NCI-H187 treated with DMSO at 0.1 percent for 48 hours (cell line): ENCODE measurements at places on chromosomes 11 and 22.

DNA sequence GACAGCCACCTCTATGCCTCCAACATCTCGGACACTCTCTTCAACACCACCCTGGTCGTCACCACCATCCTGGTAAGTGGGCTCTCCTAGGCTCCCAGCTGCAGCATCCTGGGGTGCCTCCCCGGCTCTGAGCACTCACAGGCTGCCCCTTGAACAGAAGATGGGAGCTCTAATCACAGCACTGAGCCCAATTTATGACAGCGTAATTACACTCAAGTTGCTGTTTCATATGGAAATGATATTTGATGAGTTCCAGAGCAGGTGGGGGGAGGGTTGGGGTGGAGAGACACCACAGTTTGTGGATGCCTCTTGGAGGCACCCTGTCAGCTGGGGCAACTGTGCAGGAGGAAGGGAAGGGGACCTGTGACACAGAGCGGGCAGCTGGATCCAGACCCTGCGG, 125.3 kb upstream of the TBCEL start:
- DNase-seq: peak; percentile 21

- no peak for DNase-seq
Measured at GRCh38 chr22:19042285-19043120, 79.7 kb downstream of the DGCR2 start.

GRCh38 chr11:7220636-7221035, 31.1 kb upstream of the SYT9 start:
- DNase-seq: no peak

DNA sequence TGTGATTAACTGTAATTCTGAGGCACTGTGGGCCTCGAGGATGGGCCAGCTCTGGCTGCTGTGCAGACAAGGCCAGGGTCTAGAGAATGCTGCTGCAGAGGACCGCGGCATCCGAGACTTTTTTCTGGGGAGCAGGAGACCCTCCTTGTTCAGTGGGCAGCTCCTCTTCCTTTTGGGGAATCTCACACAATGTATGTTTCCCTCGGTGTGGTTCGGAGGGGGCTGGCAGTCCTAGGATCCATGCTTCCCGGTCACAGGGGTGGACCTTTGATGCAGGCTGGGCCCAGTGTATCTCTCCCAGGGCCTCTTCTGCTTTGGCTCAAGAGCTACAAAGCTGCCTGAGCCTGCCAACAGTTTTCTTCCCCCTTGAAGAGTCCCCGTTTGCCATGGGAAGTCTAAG, 31.5 kb downstream of the MYEOV start:
- DNase-seq: no peak

DNA sequence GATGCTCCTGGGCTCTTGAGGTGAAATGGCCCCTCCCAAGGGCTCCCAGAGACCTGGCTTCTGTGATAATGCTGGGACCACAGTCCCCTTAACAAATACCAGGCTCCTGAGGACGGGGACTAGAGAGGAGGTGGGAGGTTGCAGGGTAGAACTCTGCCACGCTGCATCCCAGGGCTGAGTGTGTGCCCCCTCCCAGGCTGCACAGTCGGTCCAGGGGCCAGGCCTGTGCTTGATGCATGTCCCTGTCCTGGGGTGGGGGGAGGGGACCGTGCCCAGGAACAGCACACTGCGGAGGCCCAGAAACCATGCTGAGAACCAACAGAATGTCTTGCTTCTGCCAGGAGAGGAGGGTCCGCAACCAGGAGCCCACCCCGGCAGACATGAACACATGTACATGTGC, 9.3 kb downstream of the CSF2RB start:
- no peak for DNase-seq

DNA sequence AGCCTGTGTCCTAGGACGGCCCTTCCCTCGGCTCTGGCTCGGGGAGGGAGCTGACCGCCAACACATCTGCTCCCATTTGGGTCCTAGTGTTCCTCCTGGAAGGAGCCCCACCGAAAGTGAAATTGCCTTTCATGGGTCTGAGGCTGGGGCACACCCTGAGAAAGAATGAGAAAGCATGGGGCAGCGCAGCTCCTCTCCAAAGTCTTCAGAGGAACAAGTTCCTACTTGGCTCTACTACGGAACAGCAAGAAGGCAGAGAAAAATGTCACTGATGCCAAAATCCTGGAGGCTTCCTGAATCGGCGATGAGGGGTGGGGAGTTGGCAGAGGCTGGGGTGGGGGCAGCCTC, 41.5 kb upstream of the MYEOV start:
- DNase-seq: no peak

DNA sequence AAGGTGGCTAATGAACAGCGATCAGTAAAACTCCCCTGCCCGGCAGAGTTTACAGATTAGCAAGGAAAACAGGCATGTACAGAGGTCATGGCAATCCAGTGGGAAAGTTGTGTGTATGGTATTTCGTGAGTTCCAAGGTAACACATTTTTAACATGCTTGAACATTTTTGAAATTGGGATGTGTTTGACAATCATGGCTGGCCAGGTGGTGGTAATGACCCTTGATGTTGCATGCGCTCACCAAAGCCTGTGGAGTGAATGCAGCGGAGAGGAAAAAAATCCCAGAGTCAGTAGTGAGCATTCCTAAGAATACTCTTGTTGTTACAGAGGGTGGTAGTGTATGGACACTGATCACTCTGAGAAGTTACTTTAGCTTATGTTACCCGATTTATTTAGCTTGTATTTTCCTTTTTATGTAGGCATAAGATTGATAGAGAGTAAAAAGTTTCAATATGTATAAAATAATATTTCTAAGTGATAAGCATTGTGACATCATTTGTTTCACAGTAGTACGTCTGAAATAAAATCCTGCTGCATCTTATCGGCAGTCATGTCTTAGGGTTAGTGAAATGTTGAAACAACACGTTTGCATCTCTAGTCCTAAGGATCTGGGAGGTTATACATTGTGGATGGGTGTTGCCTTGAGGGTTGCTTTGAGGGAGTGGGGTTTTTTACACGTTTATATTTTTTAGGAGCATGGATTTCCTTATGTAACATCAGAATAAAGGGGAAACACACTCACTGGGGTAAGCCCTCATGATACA, 8.7 kb downstream of the TEAD1 start:
- DNase-seq: no peak

GRCh38 chr11:33585586-33586209, 114.9 kb downstream of the C11orf91 start:
- no peak for DNase-seq

GRCh38 chr11:4436411-4436810, 12.7 kb upstream of the OR52K2 start:
- no peak for DNase-seq

DNA sequence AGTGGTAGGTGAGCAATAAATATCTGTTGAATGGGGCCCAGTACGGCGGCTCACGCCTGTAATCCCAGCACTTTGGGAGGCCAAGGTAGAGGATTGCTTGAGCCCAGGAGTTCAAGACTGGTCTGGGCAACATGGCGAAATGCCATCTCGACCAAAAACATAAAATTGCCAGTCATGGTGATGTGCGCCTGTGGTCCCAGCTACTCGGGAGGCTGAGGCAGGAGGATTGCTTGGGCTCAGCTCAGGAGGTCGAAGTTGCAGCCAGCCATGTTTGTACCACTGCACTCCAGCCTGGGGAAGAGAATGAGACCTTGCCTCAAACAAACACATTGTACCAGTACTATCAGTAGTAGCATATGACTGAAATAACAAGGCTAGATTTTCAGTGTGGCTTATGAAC, 4.2 kb downstream of the SGSM3 start:
- no peak for DNase-seq

- peak; percentile 56 for DNase-seq
Measured at GRCh38 chr11:92861634-92862033, 107.8 kb upstream of the MTNR1B start.

- DNase-seq: peak; percentile 91
Measured at GRCh38 chr11:6468712-6469495, 4.8 kb downstream of the TRIM3 start.

DNA sequence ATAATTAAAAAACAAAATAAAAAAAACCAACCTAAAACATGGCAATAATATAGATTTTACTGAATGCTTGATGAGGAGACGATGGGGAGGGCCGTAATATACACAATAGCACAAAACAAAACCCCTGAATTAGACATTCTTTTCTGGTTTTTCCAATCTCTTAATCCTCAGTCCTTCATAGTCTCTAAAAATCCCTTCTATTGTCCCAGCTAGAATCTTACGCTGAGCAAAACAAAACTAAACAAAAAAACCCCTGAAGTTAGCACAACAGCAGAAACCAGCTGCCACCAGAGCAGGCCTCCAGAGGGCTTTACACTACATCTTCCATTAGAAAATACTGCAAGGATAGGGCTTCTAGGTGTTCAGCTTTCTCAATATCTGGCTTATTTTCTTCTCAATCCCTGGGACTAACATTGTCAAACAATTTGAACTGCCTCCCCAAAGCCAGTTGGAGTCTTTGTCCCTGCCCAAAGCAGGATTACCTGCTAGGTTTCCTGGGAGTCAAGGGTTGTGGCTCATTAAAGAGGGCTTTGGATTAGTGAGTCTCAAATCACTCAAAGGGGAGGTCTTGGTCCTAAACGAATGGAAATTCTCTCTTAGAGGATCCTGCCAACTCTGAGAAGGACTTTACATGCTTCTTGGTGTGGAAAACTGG, 2.1 kb upstream of the RNF26 start:
- no peak for DNase-seq

- no peak for DNase-seq
Measured at GRCh38 chr11:61482513-61482912, 26.0 kb upstream of the LRRC10B start.

DNA sequence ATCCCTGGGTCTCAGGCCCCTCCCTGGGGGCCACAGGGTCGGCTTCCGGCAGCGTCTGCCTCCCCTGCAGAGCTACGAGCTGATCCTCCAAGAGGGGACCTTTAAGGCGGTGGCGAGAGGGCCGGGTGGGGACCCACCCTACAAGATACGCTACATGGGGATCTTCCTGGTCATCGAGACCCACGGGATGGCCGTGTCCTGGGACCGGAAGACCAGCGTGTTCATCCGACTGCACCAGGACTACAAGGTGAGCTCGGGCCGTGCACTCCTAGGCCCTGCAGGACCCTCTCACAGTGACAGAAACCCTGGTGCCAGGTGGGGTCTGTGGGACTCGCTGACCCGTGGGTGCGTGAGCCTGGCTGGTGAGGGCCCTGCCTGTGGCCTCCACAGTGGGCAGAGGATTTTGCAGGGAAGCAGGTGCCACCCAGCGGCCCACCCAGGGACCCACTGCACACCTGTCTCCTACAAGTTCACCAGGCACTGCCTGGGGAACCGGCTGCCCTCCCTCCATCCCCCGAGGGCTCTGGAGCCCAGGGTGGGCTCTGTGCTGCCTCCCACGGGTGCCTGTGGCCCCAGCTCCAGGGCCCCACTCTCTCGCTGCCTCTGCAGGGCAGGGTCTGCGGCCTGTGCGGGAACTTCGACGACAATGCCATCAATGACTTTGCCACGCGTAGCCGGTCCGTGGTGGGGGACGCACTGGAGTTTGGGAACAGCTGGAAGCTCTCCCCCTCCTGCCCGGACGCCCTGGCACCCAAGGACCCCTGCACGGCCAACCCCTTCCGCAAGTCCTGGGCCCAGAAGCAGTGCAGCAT, 13.7 kb downstream of the MUC5B start:
- DNase-seq: no peak

GRCh38 chr11:91066456-91067047, 843.7 kb upstream of the CHORDC1 start:
- no peak for DNase-seq

GRCh38 chr11:24739637-24740036, 242.8 kb downstream of the LUZP2 start:
- no peak for DNase-seq

- DNase-seq: no peak
Measured at GRCh38 chr11:35932681-35933319, 11.1 kb upstream of the LDLRAD3 start.

GRCh38 chr11:16790486-16791190, 52.2 kb downstream of the C11orf58 start:
- DNase-seq: no peak

DNA sequence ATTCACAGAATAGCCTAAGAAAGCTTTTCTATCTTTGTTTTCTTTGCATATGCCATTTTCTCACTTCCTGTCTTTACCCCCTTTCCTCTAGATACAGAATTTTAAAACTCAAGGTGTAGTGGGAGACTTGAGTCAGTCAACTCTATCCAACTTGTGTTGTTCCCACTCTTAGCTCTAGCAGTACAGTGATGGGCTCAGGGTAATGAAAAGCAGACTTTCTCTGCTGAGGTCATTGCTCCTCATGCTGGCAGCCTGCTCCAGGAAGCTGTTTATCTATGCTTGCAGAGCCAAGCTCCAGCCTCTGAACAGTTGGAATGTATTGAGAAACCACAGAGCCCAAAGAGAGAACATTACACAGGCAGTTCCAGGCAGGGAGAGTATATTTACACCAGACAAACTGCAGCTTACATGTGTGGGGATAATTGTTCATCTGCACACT, 68.1 kb downstream of the CSTPP1 start:
- no peak for DNase-seq

GRCh38 chr11:106724293-106724892, 293.9 kb downstream of the GUCY1A2 start:
- DNase-seq: peak; percentile 47

DNA sequence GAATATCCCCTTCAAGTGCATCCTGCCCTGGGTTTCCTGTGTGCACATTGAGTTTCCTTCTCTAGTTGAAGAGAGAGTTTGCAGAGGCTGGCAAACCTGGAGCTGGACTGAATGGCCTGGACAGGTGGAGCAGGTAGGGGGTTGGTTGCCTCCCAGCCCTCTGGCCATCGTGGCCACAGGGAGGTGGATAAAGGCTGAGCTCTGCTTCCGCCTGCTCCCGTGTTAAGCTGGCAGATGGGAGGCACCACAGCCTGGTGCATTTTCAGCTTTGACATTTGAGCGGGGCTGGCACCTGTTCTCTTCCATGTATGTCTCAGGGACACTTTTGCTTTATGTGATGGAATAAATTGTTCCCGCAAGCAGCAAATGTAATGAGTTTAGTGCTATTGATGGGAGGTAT, 11.1 kb downstream of the MICAL2 start:
- peak; percentile 25 for DNase-seq

DNA sequence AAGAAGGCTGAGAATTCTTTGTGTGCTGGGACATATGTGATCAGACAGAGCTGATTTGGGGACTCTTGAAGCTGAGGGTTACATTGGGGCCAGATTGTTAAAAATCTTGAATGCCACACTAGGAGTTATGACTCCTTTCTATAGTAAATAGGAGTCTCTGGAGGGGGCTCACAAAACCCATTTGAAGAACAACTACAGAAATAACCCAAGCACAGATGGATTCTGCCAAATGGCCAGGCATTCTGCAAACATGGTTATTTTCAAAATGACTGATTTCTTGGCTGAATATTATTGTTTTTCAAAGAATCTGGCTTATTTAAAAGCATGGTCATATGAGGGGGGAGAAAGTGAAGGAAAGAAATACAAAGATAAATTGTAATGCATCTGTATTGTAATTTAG, 625.5 kb upstream of the TENM4 start:
- no peak for DNase-seq
